Smooth muscle cell of the brain vasculature (primary cell): ENCODE measurements at places on chromosomes 2 and 18.

DNA sequence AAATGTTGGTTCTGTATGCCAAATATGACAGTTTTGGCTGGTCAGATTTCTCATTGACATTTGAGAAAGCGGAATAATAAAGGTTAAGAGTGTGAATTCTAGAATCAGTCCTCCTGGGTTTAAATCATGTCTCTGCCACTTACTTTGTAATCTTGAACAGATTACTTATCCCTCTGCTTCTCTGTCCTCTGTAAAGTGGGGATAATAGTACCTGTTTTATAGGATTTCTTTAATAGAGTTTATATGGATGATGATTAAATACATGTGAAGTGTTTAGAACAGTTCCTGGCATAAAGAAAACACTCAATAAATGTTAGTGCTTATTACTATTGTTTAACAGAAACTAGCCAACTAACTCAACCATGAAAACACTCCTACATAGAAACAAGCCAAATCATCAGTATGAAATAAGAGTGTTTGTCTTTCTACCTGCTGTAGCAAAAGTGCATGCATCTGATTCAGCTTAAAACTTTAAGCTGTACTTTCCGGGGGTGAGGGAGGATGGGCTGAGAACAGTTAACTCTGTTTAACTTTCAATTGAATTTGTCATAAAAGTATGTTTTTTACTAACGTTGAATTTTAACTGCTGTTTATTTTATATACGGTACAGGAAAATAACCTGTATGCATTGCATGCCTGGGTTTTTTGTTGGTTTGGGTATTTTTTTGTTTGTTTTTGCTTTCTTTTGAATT, 6.8 kb downstream of the HTR2B start:
- no peak for DNase-seq

- DNase-seq, result no peak
Observed at GRCh38 chr2:118492335-118492734, 355.1 kb downstream of the EN1 start.

DNA sequence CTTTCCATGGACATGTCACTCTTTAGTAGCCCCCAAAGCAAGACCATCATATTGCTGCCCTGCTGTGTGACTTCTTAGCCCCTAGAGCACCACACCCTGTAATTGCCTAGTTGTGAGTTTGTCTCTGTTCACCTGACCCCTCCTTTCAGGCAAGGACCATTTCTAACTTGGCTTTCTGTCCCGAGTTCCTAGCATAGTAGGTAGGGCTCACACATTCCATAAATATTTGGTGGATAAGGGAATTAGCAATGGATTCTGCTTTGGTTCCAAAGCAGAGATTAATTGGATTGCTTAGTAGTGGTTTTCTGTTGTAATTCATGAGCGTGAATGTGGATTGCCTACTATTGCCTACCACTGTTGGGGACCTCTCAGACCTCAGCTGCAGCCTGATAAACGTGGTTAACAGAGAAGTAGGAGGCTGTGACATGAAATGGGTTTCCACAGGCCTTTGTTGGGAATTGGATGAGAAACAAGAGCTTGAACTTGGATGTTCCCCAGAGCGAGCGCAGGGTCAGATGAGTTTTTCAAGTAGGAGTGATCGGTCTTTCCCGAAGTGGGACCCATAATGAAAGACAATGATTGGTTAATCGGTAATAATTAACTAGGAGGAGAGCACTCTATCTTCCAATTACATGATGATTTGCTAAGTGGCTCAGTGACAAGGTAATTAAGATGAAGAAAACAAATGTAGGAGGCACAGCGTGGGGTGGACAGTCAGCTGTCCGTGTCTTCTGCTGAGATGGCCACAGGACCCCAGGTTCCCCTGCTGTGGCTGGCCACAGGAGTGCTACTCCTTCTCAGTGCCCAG, 13.4 kb upstream of the UGT1A1 start:
- DNase-seq, result no peak

DNA sequence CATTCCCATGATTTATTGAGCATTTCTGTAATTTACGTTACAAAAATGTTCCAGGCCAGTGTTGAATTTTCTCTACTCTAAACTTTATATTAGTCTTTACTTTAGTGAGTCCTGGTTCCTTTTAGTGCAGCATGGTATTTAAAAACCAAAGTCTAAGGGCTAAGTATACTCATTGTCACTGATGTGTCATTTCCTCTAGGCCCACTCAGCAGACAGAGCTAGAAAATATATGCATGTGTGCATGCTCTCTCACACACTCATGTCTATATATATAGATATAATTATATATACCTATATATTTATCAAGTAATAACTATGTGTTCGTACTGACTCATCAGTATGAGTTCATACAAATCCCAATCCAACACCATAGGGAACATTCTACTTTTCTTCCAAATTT, 132.5 kb upstream of the SLC8A1 start:
- no peak for DNase-seq

- DNase-seq, result no peak
Observed at GRCh38 chr2:106085181-106085940, 108.7 kb downstream of the UXS1 start.
